ENCODE measurements at places on chromosomes 6 and 20. TPM values are rescaled to one million over a fixed set of nuclear protein-coding genes. Genes with fewer than 3 reads are reported as not detected.

DNA sequence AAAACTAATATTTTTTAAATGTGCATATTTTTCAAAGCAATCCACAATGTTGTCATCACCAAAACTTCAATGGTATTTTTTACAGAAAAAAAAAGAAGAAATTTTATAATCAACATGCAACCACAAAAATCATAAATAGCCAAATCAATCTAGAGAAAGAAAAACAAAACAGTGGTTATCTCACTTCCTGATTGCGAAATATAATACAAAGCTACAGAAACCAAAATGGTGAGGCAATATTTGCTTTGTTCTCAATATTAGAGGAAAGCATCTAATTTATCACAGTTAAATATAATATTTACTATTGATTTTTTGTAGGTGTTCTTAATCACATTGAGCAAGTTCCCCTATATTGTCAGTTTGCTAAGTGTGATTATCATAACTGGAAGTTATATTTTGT is 720.7 kb upstream of the ADGRB3 start:
- no peak for DNase-seq

DNA sequence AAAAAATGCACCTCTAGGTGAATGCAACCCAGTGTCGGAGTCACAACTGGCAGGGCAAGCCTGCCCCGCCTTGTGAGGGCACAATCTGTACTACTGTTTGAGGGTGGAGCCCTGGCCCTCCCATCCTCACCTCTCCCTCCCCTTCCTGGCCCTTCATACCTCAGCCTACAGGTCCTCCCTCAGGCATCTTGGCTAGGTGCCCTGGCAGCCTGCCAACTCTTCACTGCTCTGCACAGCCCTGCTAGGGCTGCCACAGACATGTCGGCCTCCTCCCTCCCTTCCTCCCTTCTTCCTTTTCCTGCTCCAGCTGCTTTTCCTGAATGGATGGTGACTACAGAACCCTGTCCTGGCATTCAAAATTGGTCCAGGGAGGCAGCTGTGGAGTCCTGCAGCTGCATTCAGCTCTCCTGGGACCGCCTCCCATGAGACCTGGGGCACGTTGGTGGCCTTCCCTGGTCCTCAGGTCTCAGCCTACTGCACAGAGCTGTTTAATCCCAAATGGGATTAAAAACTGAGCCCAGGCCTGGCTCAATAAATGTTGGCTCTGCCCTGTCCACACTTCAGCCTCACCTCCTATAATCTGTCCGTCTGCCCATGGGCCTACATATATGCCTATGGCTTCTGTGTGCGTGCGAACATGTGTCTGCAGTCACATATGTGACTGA is 52.7 kb downstream of the CDH22 start:
- no peak for DNase-seq

DNA sequence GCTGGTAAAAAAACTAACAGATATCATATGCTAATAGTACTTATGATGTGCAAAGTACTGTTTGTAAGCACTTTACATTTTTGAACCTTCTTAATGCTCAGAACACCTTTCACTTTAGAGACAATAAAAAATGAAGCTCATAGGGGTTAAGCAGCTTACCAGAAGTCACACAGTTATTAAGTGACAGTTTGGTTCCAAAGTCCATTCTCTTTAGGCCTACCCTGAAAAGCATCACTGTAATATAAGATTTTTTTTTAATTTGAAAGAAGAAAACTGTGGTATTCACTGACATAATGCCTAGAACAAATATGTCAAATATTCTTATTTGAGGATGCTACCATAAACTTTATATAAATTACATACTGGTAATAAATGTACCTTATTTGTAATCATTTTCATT is 127.6 kb upstream of the RUNX2 start:
- DNase-seq = no peak

- no peak for DNase-seq
Observed at GRCh38 chr6:168158213-168158979, 79.4 kb upstream of the FRMD1 start.

DNA sequence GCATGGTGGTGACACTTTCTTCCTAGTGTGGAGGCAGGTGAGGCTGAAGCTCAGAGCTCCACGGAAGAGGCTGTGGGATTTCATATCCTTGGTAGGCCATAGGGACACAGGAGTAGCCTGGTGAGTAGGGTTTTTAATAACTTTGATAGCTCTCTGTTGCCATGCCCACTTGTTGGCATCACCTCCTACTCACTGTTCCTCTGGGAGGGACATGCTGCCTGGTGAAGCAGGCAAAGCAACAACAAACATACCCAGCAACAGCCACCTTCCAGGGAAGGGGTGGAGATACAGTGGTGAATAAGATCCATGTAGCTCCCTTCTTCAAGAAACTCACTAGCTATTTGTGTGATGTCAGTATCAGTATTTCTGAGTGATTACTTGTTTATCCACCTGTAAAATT is 285.4 kb downstream of the CLIC5 start:
- no peak for DNase-seq

- DNase-seq = no peak
Observed at GRCh38 chr6:94254689-94255088, 835.3 kb upstream of the EPHA7 start.

GRCh38 chr20:42923348-42923918 is 266.3 kb downstream of the PTPRT start:
- DNase-seq = no peak

Gene RIPOR2
- 4.4 TPM for total RNA-seq

DNA sequence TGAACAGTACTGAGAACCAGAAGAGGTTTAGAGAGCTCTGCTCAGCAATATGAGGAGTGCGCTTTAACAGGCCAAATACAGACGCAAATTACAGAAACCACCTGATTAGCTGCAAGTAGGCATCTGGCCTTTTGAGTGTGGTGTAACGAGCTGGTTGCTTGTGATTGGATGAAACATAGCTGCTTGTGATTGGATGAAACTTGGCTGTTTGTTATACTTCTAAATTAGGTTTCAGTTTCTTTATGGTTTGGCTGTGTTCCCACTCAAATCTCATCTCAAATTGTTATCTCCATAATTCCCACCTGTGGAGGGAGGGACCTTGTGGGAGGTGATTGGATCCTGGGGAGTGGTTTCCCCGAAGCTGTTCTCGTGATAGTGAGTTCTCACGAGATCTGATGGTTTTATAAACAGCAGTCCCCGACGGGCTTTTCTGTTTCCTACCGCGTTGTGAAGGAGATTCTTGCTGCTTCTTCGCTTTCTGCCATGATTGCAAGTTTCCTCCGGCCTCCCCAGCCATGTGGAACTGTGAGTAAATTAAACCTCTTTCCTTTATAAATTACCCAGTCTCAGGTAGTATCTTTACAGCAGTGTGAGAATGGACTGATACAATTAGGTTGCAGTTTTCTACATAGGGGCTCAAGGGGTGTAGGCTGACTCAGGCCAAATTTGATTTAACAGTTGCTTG is 655.9 kb upstream of the MAN1A1 start:
- no peak for DNase-seq

Gene SMPD2
- total RNA-seq = 10.6 TPM

DNA sequence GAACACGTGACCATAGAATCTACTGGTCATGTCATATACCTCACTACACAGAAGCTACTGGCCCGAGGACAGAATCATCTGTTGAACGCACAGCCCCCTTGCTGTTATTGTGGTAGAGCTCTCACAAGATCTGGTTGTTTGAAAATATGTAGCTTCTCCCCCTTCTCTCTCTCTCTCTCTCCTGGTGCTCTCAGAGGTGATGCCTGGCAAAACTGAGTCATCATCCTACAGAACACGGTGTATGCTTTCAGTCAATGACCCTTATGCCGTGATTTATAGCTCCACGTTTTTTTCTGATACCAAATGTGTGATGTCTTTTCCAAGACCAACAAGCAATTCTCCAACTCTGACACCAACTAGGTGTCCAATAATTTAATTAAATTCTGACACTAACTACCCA is 13.0 kb upstream of the RBM24 start:
- no peak for DNase-seq

Gene GSTA4
- 50.4 TPM for total RNA-seq

DNA sequence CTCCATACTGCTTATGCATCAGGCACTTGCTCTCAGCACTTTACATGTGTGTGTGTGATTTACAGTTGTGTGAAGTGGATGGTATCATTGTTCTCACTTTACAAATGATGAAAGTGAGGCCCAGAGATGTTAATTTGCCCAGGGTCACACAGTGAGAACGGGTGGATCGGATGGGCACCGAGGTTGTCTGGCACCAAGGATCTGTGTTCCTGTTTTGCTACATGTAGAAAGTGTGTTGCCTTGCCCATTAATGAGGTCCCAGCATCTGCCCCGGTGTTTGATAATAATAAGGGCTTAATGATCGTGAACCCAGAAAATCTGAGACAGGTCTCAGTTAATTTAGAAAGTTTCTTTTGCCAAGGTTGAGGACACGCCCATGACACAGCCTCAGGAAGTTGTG is 216.1 kb upstream of the QKI start:
- no peak for DNase-seq

DNA sequence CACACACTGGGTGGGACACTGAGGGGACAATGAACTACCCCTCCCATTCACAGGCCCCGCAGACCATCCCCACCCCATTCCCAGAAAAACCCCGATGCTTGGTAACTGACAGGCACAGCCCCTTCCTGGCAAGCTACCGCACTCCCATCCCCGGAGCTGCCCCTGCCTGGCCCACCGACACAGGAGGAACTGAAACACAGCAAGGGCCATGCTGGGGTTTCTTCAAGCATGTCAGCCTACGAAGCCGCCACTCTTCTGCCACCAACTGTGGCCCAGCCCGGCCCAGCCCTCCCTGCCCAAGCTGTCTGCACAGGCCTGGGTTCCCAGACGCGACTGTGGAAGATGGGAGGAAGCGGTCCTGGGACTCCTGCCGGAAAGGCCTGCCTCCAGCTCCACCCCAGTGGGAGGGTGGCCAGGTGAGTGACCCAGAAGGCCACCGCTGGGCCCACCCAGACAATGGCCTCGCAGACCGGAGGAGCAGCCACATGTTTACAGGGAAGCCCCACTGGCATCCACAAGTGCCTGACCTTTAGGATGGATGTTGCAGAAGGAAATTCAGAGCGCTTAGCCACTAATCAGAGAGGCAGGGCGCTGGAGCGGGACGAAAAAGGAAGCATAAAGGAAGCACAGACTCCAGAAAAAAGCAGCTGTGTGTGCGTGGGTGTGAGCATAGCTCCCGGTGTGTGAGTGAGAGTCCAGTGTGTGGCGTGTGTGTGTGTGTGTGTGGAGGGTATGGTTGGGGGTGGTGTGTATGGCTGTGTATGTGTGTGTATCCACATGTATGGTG is 91.6 kb downstream of the PRND start:
- DNase-seq = no peak

Gene KCNQ2
- total RNA-seq = not detected

Gene DDR1
- 142 TPM for total RNA-seq

- DNase-seq = no peak
Observed at GRCh38 chr6:31727034-31727716, 1.9 kb downstream of the DDAH2 start.

- DNase-seq = no peak
Observed at GRCh38 chr6:81937296-81937937, 184.9 kb upstream of the TENT5A start.

- DNase-seq = no peak
Observed at GRCh38 chr6:35557239-35557638, 44.5 kb upstream of the TULP1 start.

GRCh38 chr20:21342656-21343345 is 39.7 kb downstream of the XRN2 start:
- DNase-seq = no peak

Gene ZDHHC14
- total RNA-seq = 15.6 TPM

GRCh38 chr6:7921632-7922092 is 11.1 kb upstream of the TXNDC5 start:
- DNase-seq = no peak

Gene LAMP5
- not detected for total RNA-seq

GRCh38 chr6:117947234-117947633 is 40.2 kb downstream of the SLC35F1 start:
- no peak for DNase-seq

DNA sequence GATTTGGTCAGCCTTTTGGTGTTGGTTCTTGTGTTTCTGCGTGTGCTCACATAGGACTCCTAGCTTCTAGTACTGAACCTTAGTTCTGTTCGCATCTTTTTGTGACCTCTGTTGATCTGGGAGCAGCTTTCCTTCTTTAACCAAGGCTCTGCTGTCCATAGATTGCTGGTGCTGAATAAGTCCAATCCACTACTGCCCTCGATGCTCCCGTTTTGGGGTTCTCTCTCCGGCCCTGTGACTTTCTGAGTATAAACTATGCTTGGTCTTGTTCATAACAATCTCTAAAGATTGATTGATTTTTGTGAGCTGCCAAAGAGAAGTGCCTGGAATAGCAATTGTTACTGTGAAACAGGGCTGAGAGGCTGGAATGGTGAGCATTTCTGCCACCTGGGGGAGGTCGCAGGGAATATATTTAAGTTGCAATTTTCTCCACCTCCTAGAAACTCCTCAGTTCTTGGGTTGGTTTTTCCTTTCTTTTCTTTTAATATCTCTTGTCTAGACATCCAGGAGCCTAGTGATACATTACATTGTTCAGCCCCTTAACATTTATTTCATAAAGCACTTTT is 422.9 kb upstream of the CHD6 start:
- DNase-seq = no peak

GRCh38 chr6:106110164-106110826 is 24.2 kb downstream of the PRDM1 start:
- DNase-seq = no peak

Gene EBF4
- 9.9 TPM for total RNA-seq

Gene PPT2
- 133 TPM for total RNA-seq

GRCh38 chr6:26431258-26432172 is 8.8 kb upstream of the BTN3A3 start:
- no peak for DNase-seq
